ENCODE measurements at places on chromosomes 4 and X.

GRCh38 chr4:108155373-108155772, 13.4 kb downstream of the LEF1 start:
- no peak for DNase-seq

GRCh38 chr4:36255577-36255976, 11.3 kb upstream of the ARAP2 start:
- DNase-seq, result no peak

DNA sequence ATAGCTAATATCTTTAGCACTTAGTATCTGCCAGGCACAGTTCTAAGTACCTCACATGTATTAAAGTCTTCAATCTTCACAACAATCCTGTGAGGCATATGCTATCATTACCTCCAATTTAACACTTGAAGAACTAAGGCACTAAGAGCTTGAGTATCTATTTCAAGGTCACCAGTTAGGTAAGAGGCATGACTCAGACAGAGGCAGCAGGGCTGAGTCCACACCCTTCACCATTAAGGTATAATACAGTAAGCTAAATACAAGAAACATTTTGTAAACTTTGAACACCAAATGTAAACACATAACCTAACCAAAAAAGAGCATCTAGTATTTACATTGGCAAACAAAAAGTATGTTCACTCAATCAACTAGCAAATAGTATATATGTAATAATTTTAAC, 1410.9 kb downstream of the PCDH18 start:
- no peak for DNase-seq

DNA sequence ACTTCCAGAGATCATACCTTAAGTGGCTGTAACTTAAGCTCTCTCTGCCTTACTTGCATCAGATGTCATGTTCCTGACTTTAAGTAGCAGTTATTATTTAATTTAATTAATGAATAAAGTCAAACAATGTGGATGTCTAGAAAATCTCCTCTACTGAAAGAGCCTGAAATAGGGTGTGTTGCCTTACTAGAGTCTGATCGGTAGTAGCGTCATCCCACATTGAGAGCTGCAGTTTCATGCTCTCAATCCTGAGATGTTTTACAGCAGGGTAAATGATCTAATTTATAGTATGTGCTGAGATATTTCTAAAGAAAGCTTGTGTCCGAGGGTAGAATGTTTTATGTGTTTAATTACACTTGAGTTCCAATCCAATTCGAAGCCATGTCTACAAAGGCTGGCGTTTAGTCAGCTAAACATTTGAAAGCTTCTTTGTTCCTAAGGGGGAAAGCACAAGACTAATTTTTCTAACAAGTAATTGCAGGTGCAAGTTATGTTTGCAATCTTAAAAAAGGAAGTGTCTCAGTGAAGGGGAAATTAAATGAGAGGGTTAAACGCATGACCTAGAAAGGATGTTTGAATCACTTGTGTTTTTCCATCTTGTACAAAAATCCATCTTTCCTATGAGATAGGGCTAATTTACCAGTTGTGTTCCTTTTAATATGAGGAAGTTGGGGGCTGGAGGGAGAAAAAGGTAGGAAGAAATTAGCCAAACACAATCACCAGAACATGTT, 391.0 kb upstream of the MAGEB2 start:
- DNase-seq, result no peak

GRCh38 chr4:148224476-148224875, 217.7 kb downstream of the NR3C2 start:
- no peak for DNase-seq

GRCh38 chr4:174278467-174278866, 5.0 kb downstream of the FBXO8 start:
- DNase-seq, result no peak

GRCh38 chrX:118980761-118981160, 6.3 kb downstream of the LONRF3 start:
- DNase-seq, result no peak

DNA sequence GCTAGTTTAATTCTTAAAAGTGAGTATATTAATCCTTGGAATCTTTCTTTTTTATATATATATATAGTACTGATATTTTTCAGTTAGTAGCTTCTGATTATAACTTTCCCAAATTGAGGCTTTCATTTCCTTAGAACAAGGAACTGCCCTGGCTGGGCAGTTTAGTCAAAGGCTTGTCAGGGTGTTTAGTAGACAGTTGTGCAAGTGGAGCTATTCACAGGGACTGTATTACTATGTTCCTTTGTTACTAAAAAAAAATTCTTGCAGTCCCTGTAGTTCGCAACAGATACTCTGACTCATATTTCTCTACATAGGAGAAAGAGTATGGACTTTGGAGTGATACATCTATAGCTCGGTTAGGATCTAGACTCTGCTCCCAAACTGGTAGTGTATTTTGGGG, 20.8 kb downstream of the USO1 start:
- DNase-seq, result peak; percentile 39

GRCh38 chr4:183801457-183802165, 103.5 kb upstream of the STOX2 start:
- DNase-seq, result no peak

DNA sequence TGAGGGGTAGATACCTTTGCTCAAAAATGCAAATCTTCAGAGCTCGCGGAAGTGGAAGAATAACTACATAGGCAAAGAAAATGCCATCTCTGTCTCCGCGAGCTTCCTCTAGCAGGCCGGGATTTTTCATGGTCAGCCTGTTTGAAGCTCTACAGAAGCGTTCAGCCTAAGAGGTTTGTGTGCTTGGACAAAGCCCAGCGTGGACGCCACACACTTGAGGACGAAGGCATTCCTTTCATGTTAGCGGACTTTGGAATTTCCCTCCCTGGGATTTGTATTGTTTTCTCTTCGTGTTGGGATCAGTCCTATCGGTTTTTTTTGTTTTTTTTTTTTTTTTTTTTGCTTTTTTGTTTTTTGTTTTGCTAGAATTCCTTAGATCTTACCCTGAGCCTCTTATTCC, 53.7 kb downstream of the SMIM31 start:
- DNase-seq, result peak; percentile 16

DNA sequence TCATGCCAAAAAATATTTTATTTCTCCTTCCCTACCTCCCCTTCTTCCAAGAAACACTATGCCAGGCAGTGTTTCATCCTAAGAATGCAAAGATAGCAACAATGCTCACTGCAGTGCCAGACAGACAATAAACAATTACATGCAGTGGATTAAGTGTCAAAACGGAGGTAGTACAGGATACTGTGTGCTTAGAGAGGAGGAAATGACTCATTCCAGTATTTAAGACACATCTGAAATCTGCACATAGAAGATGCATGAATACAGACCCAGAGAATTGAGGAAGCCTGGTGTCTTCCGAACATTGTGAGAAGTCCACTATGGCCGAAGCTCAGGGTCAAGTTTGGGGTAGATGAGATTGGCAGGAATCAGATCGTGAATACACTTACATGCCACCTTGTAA, 326.4 kb downstream of the PPP3CA start:
- DNase-seq, result peak; percentile 32

- peak; percentile 9 for DNase-seq
Observed at GRCh38 chr4:132227151-132227856, 921.8 kb upstream of the PCDH10 start.

DNA sequence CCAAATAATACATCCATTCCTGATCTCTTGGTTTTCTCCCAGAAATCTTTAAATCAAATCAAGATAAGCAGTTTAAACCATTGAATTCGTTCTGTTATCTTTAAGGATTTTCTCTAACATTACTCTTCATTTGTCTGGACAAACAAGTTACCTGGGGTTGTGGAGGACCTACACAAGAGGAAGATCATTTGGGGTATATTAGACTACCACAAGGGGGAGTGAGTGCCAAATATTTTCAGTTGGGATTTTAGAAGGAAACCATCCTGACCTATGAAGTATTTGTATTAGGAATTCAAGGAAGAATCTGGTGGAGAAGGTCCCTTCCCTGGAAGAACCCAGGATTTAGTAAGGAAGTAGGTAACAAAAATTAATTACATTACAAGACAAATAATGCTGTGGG, 12.0 kb upstream of the DCHS2 start:
- no peak for DNase-seq

GRCh38 chr4:1565598-1566295, 118.4 kb downstream of the FAM53A start:
- no peak for DNase-seq

- DNase-seq, result no peak
Observed at GRCh38 chrX:68579810-68580209, 67.7 kb upstream of the STARD8 start.

DNA sequence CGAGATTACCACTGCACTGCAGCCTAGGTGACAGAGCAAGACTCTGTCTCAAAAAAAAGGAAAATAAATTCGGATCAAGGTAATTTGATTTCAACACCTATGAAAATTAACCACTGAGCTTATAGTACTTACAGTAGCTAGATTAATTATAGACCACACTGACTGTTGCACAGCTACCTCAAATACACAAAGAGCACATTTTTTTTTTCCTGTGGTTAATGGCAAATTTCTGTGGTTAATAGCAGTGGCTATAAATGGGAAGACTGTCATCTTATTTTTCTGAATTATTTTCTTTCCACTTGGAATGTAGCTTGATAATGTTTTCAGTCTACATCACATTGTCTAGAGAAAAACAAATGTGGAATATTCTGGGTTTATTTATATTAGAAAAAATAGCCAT, 1661.6 kb upstream of the PCDH7 start:
- DNase-seq, result no peak

DNA sequence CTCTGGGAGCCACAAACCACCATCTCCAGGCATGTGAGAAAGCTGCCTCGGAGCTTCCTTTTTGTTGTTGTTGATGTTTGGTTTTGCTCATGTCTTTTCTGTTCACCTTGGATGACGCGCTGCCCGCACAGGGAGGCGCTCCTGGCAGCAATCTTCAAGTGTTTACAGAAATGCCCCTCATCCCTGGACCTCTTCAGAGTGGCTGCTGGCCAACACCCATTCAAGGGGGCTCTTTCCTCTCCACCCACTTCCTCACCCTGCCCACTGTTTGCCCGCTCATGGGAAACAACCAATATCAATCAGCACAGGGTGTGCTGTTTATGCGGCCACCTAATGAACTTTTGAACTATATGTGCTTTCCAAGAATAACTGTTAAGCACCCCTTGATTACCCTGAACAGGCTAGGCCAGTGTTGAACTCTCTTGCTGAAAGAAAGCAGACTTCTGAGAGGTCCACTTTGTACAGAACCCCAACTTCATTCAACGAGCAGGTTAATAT, 355.1 kb upstream of the CLNK start:
- DNase-seq, result no peak
